Activated CD4-positive, alpha-beta T cell treated with anti-CD3 and anti-CD28 coated beads for 1 hour (primary cell): ENCODE measurements at places on chromosomes 3 and 15.

GRCh38 chr3:5245927-5246326 lies 58.4 kb downstream of the EDEM1 start:
- no peak for DNase-seq

DNA sequence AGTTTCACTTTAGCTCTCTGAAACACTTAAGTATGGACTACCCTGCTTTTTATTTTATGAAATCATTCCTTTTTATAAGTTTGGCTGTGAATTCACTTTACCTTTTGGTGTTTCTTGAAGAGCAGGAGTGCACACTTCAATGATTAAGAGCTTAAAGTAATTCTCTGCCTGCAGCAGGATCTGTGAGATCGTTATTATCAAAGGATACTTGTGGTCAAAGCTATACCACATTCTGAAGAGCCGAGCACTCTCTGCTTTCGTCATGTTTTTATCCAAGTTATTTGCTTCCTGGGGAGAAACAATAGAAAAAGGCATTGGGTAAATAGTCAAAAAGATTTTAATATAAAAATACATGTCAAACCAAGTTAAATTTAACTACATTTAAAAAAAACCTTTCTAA lies 243.7 kb downstream of the CHST2 start:
- no peak for DNase-seq

GRCh38 chr3:188832961-188833721 lies 338.6 kb upstream of the TPRG1 start:
- DNase-seq = no peak

GRCh38 chr3:42847731-42848130 lies 27.9 kb downstream of the CYP8B1 start:
- no peak for DNase-seq

DNA sequence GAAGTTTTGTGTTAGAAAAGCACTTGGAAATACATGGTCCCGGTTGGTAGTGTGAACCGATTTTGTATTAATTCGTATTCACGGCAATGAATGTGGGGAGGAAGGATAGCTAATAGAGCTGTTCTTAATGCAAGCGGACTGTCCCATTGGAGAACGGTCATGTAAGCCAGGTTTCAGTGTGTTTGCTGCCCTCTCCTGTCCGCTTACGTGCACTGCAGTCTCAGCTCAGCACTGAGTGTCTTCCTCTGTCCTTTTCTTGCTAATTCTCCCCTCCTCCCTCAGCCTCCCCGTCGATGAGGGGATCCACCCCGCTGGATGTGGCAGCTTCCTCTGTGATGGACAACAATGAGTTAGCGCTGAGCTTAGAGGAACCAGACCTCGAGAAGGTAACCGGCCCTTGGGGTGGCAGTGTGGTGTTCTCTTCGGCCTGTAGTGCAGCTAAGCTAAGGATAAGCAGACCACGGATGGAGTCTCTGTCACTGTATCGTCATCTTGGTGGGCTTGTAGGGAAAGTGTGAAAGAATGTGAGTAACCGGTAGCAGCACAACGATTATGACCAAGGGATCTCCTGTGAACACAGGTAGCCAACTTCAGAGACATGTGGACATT lies 267.5 kb upstream of the CHRM5 start:
- DNase-seq = peak; percentile 40

GRCh38 chr3:102085431-102086176 lies 236.3 kb downstream of the NFKBIZ start:
- DNase-seq = no peak

- no peak for DNase-seq
Observed at GRCh38 chr15:40838756-40839155, 5.1 kb upstream of the SPINT1 start.

- DNase-seq = no peak
Observed at GRCh38 chr3:98786364-98787006, 23.3 kb downstream of the ST3GAL6 start.

- DNase-seq = no peak
Observed at GRCh38 chr15:52437646-52438045, 91.0 kb downstream of the MYO5A start.

- DNase-seq = no peak
Observed at GRCh38 chr15:55197719-55198118, 978 bp upstream of the RSL24D1 start.

- no peak for DNase-seq
Observed at GRCh38 chr3:43765521-43765971, 74.8 kb downstream of the ABHD5 start.

- peak; percentile 36 for DNase-seq
Observed at GRCh38 chr3:108125550-108126071, 34.8 kb upstream of the CD47 start.

GRCh38 chr3:25723802-25724201 lies 59.1 kb upstream of the TOP2B start:
- DNase-seq = no peak
